ENCODE measurements at places on chromosomes 16 and 17.

DNA sequence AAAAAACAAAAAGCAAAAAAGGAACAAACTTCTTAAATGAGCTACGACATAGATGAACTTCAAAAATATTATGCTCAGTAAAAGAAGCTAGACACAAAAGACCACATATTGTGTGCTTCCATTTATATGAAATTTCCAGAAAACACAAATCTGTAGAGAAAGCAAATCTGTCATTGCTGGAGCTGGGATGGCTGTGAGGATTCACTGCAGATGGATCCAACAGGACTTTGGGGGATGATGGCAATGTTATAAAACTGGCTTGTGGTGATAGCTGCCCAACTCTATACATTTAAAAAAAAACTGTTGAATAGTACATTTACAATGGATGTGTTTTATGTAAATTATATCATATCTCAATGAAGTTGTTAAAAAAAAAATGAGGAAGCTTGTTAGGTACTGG lies 52.6 kb upstream of the MAP3K14 start:
- DNase-seq: no peak

- DNase-seq: no peak
Observed at GRCh38 chr17:64278614-64279013, 15.6 kb upstream of the TEX2 start.

- DNase-seq: no peak
Observed at GRCh38 chr17:49835472-49835871, 12.4 kb downstream of the TAC4 start.

GRCh38 chr17:66426397-66427033 lies 124.1 kb downstream of the PRKCA start:
- DNase-seq: no peak

DNA sequence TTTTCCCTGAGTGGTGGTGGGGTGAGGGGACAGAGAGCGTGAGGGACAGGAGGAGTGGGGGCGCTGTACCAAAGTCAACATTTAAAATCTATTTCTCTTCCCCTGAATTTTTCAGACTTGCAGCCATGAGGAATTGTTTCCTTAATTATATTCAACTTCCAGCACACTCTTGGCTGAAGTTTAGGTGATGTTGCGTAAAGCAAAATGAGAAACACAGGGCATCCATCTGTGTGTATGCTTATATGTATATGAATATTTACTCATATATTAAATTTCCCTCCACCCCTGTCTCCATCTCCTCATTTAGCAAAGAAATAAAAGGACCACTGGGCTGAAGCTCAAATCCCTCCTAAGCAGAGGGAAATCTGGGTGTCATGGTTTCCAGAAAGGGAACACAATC lies 218.1 kb downstream of the XYLT1 start:
- DNase-seq: no peak

DNA sequence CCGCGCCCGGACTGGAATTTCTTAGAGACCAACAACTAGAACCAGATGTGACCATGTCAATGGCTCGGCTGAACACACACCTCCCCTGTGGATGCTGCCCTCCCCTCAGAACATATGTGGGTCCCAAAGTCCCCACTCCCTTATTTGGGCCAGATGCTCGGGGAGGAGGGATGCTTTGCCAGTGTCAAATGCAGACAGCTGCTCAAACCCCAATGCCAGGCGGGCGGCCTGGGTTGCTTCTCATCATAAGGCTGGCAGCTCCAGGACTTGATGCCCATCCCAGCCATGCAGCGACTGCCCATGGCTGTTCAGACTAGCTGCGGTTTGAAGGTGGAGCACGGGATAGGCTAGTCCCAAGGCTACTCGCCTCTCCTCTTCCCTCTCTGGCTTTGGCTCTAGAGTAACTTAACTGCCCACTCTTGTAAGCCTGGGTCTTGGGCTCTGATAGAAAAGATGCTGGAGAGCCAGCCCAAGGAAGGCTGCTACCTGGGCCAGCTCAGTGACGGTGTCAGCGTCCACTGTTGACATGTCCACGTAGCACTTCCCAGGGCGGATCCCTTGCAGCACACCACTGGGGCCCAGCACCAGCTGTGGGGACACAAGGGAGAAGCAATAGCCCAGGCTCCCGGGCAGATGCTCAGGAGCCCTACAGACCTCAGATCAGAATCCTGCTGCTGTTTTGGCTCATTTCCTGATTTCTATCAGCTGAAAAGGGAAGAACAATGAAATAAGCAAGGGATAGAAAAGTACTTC lies 11.0 kb upstream of the ROGDI start:
- DNase-seq: no peak

- DNase-seq: peak; percentile 78
Observed at GRCh38 chr16:86925067-86925791, 346.9 kb downstream of the FOXL1 start.

GRCh38 chr17:37064956-37065355 lies 116.2 kb downstream of the AATF start:
- DNase-seq: no peak

DNA sequence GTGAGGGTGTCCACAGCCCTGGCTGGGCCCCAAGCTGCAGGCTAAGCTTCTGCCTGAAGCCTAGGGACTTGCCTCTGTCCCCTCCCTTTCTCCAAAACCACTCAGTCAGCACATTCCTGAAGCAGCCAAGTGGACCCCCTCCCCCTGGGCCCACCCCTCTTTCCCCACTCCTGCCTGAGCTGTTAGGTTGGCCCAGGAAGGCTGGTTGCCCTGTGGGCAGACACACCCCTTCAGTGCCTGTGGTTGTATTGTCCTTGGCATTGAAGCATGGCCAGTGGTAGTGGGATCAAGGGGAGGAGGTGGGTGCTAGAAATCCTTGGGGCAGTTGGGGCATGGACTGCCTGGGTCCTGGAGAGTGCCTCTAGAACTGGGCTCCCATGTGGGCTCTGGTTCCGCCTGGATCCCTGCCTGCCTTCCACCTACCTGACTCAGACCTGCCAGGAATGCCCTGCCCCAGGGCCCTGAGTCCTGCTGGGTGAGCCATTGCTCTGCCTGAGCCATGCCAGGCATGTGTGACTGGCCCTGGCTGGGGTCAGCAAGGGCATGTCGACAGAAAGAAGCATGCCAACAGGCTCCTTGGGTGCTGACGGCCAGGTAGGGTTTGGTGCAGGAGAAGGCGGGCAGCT lies 2.1 kb downstream of the TRAF4 start:
- DNase-seq: no peak

GRCh38 chr17:1413281-1413791 lies 13.3 kb upstream of the YWHAE start:
- DNase-seq: no peak

- no peak for DNase-seq
Observed at GRCh38 chr16:2194852-2195321, 1.5 kb downstream of the CASKIN1 start.

DNA sequence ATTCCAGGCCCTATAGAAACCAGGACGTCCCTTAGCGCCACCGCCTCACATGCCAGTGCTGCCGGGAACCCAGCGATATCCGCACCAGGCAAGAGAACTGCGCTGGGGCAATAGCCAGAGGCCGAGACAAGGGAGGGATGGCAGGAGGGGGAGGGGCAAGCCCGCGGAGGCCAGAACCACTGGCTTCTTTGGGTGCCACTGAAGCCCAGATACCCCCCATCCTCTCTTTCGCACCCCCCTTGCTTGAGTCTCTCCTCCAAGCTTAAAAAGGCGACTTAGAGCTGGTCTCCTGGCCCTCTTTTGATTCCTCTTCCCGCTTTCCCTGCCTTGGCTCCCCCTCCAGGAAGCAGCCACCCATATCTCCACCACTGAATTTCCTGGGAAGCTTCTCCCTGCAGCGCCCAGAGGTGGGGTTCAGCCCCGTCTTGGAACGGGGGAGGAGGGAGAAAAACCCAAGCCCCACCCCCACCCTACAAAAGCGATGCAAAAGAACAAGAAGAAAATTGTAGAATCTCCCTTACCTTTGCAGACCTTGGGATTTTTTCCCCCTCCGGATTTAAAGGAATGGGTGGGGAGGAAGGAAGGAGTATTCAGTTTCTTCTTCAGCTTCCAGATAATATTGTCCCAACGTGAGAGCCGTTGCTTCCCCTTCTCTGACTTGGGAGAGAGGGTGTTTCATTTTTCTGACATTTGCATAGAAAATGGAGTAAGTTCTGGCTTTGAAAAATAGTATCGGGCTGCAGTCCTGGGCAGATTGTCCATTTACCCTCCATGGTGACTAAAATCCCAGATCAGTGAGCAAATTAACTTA lies 622 bp downstream of the HOXB6 start:
- no peak for DNase-seq

DNA sequence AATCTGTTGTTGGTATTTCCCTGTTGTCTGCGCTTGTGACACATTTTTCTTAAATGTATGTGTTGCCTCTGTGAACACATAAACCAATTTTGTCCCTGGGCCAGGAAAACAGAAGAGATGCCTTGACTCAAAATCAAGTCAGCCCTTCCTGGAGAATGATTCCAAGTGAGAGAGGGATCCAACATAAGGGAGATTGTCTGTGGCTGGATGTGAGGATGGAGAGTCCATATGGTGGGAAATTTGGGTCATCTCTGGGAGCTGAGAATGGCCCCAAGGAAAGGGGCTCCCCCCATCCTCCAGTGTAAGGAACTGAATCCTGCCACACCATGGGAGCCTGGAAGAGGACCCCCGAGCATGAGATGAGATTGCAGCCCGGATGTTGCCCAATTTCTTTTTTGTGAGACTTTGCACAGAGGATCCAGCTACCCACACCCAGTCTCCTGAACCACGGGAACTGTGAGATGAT lies 13.5 kb downstream of the CRYM start:
- DNase-seq: no peak

GRCh38 chr17:47693731-47694580 lies at the start of gene TBKBP1:
TBKBP1 (plus strand) TSS chr17:47694161; CDS start chr17:47696113, 1,952 bp downstream.
- DNase-seq: no peak

- DNase-seq: no peak
Observed at GRCh38 chr17:81583589-81584342, 31.6 kb upstream of the FAAP100 start.

GRCh38 chr17:11917415-11917814 lies 79.9 kb downstream of the ZNF18 start:
- no peak for DNase-seq

GRCh38 chr16:143456-143855 lies 5.0 kb upstream of the NPRL3 start:
- no peak for DNase-seq

DNA sequence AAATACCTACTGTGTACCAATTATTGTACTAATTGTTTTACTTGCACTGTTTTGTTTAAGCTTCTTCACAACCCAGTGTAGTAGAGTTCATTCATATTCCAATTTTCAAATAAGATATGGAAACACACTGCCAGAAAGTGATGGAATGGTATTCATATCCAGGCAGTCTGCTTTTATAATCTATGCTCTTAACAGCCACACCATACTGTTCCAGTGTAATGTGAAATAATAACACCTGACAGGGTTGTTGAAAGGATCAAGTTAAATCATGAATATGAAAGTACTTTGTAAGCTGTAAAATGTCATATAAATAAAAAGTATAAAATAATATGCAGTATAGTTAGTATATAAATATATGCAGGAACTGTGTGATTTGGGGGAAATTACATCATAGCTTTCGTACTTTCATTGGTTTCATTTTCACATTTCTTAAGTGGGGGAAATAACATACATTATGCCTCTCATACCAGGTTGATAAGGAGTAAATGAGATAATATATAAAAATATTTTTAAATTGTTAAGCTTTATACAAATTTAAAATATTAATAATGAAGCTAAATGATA lies 230.8 kb downstream of the TANC2 start:
- DNase-seq: no peak

DNA sequence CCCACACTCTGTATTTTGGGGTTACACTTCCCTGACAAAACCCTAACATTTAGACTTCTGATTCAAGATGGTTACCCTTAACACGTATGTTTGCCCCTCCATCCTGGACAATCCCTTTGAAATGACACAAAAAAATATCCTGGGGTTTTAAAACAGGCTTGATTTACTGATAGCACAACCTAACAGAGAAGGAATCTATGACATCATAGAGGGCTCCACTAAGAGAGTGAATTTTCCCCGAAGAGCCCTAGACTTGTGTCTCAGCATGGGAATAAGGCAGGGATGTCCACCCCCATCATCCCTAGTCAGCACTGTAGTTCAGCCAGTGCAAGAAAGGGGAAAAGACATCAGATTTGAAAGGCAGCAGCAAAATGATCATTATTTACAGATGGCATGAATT lies 15.8 kb upstream of the SRCIN1 start:
- DNase-seq: no peak

DNA sequence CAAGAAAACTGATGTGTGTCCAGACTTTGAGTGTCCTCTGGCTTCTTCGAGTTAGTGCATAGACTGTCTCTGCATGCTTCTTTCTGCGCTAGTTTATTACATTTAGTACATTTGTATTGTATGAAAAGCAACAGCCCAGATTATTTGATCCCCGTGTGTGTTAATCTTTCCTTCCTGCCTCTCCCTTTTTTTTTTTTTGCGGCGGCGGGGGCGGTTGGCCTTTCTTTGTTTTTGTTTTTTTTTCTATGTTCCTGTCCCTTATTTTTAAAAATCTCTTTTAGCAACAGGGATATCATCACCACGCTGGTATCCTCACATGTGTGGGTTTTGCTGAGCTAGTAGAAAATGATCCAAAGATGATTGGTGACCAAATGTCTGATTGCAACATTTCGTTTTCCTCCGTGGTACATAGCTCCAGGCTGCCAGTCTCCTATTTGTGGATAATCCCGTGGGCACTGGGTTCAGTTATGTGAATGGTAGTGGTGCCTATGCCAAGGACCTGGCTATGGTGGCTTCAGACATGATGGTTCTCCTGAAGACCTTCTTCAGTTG lies 9.4 kb downstream of the SCPEP1 start:
- DNase-seq: no peak

DNA sequence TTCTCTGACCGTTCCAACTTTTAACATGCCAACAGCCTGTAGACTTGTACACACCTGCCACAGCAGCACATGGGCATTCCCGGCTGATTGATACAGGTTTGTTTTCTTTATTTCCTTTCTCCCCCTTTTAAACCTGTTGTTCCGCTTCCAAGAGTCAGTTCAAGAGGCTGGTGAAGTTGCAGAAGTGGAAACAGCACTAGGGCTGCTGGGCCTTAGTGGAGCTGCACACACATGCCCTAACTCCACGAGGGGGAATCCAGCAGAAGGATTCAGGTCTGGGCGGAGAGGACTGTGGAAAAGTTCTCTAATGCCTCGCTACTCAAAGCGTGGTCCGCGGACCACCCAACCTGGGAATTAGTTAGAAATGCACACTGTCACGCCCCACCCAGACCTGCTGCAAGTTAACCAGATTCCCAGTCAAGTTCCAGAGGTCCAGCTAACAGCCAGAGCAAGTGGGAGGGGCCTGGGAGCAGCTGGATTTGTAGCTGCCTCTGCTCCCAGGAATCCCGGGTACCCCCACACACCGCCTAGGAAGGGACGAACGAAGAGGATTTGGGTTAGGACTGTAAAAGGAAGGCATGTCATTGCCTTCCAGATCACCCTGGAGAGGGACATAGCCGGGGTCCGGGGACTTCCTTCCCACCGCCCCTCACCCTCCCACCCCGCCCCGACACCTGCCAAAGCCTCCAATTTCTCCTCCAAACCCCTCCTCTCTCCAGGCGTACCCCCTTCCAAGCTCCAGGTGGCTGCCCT lies 542 bp downstream of the SLC39A11 start:
- DNase-seq: no peak

GRCh38 chr16:65318138-65318537 lies 196.3 kb upstream of the CDH11 start:
- DNase-seq: no peak
